Activated CD8-positive, alpha-beta memory T cell treated with anti-CD3 and anti-CD28 coated beads for 36 hours (primary cell): ENCODE measurements at places on chromosomes 1 and 21. TPM values are rescaled to one million over a fixed set of nuclear protein-coding genes. Genes with fewer than 3 reads are reported as not detected.

DCDC2B gene
- 0.21 TPM for total RNA-seq

C1orf141 gene
- total RNA-seq: not detected

GFI1 gene
- 71.0 TPM for total RNA-seq

ADAM15 gene
- 44.6 TPM for total RNA-seq

SHISAL2A gene
- total RNA-seq: 13.0 TPM

MNDA gene
- not detected for total RNA-seq

RGS13 gene
- not detected for total RNA-seq

CRP gene
- not detected for total RNA-seq

PLEKHN1 gene
- 3.1 TPM for total RNA-seq

OPRD1 gene
- total RNA-seq: not detected

DIO1 gene
- not detected for total RNA-seq

KRTAP19-1 gene
- not detected for total RNA-seq

FAM177B gene
- not detected for total RNA-seq

FNBP1L gene
- total RNA-seq: 0.65 TPM

GJA9 gene
- total RNA-seq: not detected

TAS1R1 gene
- not detected for total RNA-seq

SLC39A1 gene
- total RNA-seq: 82.4 TPM

XCL1 gene
- total RNA-seq: 321 TPM

HEYL gene
- not detected for total RNA-seq

NEK7 gene
- total RNA-seq: 68.7 TPM

C8A gene
- total RNA-seq: not detected

TARS2 gene
- total RNA-seq: 53.5 TPM
